ENCODE measurements at places on chromosomes 16 and 17.

DNA sequence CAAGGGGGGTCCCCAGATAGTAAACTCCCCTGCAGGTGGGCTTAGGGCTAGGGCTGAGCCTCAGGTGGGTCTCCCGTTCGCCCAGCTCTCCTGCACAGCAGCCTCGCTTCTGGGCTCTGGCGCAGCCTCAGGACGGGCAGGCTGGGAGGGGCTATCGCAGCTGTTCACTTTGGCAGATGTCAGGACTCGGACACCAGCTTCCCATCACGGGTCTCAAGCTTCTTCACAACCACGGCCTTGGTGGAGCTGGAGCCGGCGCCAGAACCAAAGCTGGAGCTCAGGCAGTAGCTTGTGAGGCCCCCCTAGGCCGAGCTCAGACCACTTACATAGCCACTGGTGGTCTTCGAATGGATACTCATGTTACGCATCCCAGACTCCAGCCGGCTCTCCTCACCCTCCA, 26.0 kb downstream of the CLEC3A start:
- DNase-seq = no peak

DNA sequence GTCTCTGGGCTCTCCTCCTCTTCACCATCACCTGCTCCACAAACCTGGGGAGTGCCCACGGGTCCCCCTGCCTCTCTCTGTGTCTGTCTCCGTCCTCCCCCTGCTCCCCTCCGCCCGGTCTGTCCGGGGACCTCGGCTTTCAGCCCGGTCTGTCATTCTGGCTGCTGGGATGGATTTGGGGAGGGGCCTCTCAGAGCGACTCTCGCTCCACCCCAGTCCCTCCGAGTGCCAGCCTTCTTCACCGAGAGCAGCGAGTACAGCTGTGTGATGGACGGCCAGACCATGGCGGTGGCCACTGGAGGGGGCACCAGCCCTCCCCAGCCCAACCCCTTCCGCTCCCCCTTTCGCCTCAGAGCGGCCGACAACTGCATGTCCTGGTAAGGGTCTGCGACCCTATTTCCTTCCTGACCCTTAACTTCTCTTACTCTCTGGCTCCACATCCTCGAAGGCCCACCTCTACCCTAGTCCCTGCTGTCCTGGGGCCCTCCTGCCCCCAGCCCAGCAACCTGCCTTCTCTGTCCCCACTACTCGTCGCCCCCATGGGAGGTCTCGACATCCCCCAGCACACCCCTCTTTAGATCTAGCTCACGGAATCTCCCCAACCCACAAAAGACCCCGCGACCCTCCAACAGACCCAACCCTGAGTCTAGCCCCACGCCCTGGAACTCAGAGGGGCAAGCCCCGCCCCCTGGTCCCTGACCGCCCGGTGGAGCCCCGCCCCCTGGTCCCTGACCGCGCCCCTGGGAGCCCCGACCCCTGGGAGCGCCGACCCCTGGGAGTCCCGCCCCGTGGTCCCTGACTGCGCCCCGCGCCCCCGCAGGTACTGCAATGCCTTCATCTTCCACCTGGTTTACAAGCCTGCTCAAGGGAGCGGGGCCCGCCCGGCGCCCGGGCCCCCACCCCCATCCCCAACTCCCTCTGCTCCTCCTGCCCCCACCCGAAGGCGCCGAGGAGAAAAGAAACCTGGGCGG, 5.6 kb upstream of the CXCL16 start:
- no peak for DNase-seq

DNA sequence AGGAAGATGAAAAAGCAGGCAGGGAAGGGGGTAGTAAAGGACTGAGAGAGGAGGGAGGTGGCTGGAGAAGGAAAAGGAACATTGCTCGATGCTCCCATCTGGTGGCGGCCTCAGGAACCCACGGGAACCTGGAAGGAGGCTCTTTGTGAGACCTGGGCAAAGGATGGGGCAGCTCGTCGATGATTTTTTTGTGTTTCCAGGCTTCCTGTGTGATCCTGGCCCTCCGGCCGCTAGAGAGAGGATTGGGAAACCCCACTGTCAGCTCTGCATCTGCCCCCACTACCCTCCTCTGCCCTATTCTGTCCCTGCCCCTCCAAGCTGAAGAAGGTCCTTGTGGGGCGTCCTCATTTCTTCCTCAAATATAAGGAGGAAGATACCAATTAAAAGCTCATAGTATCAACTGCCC, 6.6 kb downstream of the WFIKKN2 start:
- peak; percentile 37 for DNase-seq

- DNase-seq = no peak
These were observed 151.9 kb upstream of the MAF start for GRCh38 chr16:79752396-79752795.
